ENCODE measurements at places on chromosomes 7 and 10.

DNA sequence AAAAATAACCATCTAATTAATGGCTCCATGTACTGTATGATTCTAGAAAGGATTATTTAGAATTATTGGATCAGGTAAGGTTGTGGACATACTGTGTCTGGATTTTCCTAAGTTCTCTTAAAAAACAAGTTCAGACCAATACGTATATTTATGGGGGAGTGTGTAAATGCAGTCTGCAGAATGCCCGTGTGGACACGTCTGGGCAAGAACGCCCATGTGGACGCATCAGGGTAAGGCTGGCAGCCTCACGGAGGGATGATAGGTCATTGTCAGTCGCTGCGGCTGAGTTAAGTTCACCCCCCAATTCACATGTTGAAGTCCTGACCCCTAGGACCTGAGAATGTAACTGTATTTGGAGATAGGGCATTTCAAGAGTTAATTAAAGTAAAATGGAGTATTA is 160.0 kb upstream of the SHH start:
- DNase-seq, result no peak

- DNase-seq, result no peak
Observed at GRCh38 chr7:94409200-94409948, 14.7 kb downstream of the COL1A2 start.

GRCh38 chr7:75928568-75928914 is 13.6 kb downstream of the POR start:
- no peak for DNase-seq

- no peak for DNase-seq
Observed at GRCh38 chr10:124870854-124871425, 69.3 kb downstream of the ABRAXAS2 start.
